ENCODE measurements at places on chromosomes 7 and 10.

DNA sequence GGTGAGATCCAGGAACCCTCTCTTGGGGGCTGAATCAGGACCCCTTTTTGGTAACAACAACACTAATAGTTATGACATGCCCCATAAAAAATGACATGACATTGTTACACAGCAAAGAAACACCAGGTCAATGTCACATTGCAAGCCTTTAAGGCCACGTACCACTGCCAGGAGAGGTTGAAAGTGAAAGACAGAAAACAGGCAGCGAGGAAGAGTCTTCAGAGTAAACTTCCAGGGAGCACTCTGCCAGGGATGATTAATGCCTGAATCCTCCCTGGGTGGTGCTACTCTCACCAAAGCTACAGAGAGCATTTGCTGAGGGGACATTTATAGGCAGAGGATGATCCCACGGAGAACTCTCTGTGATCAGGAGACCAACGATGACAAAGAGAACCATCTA lies 551.6 kb downstream of the CALN1 start:
- no peak for DNase-seq

GRCh38 chr10:99711129-99711719 lies 20.7 kb downstream of the COX15 start:
- DNase-seq = peak; percentile 13

GRCh38 chr10:34624323-34625153 lies 190.6 kb downstream of the PARD3 start:
- no peak for DNase-seq

- no peak for DNase-seq
These were observed 18.3 kb upstream of the EFCAB10 start for GRCh38 chr7:105599551-105599950.

DNA sequence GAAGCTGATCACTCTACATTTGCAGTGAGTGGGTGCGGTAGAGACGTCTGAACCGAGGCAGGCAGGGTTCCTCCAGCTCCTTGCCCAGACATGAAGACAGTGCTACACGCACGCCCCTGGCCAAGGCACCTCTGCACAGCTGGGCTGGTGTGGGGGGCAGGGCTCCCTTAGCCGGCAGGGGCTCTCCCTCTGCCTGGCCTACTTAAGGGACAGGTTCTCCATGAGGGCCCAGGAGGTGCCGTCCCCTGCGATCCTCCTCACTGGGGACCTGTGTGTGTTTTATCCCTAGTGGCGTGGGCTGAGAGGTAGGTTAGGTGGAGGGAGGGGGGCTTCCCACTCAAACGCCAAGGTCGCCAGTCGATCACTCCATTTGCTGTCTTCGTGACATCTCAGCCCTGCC lies 35.3 kb downstream of the IL15RA start:
- no peak for DNase-seq

Measured in DMS153 (cell line).